RWPE1 (cell line): ENCODE measurements at places on chromosomes 1 and 21.

GRCh38 chr1:95122151-95122697, 5.1 kb downstream of the TLCD4 start:
- no peak for DNase-seq

GRCh38 chr1:2159124-2159523, 35.4 kb downstream of the FAAP20 start:
- DNase-seq: no peak

- peak; percentile 40 for DNase-seq
Observed at GRCh38 chr1:160022330-160023310, 9.2 kb downstream of the PIGM start.

- peak; percentile 52 for DNase-seq
Observed at GRCh38 chr1:60978421-60979357, 103.7 kb upstream of the NFIA start.

DNA sequence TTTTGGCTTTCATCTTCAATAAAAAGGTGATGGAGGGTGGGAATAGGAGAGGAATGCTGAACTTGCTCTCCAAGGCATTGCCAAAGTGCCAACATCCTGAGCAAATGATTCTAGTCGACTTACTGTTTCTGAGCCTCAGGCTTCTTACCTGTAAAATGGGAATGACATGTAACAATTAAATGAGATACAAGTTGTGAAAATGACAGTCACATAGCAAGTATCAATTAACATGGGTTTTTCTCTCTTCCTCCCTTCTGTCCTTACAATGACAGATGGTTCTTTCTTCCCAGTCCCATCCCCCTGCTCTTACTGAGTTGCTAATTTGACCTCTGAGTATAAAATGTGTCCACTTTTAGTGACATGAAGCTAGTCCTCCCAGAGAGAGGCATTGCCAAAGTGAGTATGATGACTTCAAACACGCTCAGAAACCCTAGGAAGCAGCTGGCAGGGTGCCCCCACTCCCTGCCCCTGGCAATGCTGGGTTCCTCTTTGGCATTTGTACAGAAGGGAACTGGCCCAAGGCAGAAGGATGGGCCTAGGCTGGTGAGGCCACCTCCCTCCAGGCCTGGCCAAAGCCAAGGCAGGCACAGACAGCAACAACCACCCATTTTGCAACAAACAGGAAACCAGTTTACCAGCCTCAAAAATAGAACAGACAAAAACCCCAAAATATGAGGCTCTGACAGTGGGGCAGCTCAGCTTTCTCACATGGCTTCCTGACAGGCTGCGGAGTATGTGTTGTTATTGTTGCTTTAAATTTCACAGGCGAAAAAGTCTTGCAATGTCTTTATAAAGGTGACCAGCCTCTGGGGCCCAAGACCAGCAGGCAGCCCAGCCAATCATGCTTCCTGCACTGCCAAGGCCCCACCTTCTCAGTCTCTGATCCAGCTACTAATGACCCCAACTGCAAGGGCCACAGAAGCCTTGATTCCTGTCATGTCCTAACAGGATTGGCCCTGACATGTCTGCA, 115.9 kb downstream of the HIVEP3 start:
- peak; percentile 37 for DNase-seq

GRCh38 chr1:101235216-101235695, 1.6 kb upstream of the S1PR1 start:
- DNase-seq: peak; percentile 52

GRCh38 chr1:178702146-178702545, 22.9 kb upstream of the RALGPS2 start:
- peak; percentile 13 for DNase-seq

GRCh38 chr1:107277022-107277421, 136.2 kb downstream of the NTNG1 start:
- no peak for DNase-seq

GRCh38 chr1:49026230-49026811, 249.6 kb upstream of the BEND5 start:
- DNase-seq: no peak

GRCh38 chr1:206449565-206449964, 20.7 kb upstream of the IKBKE start:
- DNase-seq: no peak

- DNase-seq: no peak
Observed at GRCh38 chr1:153841463-153841994, 66.3 kb downstream of the SLC27A3 start.

- DNase-seq: no peak
Observed at GRCh38 chr1:181608386-181608785, 125.1 kb downstream of the CACNA1E start.

- DNase-seq: no peak
Observed at GRCh38 chr1:208731981-208732821, 488.0 kb upstream of the PLXNA2 start.

- DNase-seq: no peak
Observed at GRCh38 chr1:238176441-238176840, 285.7 kb upstream of the ZP4 start.

DNA sequence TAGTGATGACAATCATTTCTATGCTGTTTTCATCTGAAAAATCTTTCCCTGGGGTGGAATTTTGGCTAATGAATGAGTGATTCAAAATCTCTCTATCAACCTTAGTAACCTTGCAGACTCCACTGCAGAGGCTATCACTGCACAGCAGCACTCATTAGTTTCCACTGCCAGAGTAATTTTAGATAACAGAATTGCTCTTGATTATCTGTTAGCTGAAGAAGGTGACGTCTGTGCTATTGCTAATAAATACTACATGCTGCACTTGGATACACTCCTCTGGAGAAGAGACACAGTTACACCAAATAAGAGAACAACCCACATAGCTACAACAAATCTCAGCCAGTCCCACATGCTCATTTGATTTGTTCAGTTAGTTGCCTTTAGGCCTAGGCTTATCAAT, 1348.4 kb downstream of the NCAM2 start:
- no peak for DNase-seq

- DNase-seq: no peak
Observed at GRCh38 chr1:46532095-46532494, 19.4 kb downstream of the KNCN start.

DNA sequence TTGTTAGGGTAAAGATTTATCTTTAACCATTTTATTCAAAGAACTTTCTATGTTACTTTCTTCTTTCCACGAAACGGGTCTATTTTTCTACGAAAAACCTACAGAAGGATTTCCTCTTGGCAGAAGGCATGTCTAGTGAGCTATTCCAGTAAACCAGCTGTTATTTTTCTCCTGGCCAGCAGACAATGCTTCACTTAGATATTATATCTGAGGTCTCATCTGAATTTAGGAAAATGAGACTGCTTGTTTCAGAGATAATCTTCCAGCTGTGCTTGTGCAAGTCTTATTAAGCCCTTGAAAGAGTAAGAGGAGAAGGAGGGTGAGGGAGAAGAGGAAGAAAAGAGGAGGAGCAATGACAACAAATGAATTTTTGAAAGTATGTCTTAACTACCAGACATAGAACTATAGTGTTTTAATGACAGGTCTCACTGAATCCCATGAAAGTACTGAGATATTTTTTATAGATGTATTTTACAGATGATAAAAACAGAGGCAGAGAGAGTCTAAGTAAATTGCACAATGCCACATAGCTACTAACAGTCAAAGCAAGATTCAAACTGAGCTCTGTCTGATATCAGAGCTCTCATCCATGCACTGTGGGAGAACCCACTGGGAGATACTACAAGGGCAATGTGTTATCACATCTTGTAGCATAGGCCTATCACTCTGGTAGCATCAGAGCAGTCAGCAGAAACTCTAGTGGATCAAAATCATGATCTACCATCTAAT, 54.6 kb upstream of the SAMSN1 start:
- DNase-seq: no peak

- DNase-seq: no peak
Observed at GRCh38 chr1:151604291-151604690, 7.6 kb upstream of the SNX27 start.

- no peak for DNase-seq
Observed at GRCh38 chr1:193222056-193222615, 35.7 kb upstream of the B3GALT2 start.

- no peak for DNase-seq
Observed at GRCh38 chr1:223708001-223708359, 4.4 kb upstream of the CAPN2 start.

GRCh38 chr1:210700083-210700482, 371.4 kb downstream of the HHAT start:
- DNase-seq: no peak

- no peak for DNase-seq
Observed at GRCh38 chr1:61173118-61173517, 90.8 kb downstream of the NFIA start.

- DNase-seq: no peak
Observed at GRCh38 chr1:71857862-71858261, 424.5 kb downstream of the NEGR1 start.

DNA sequence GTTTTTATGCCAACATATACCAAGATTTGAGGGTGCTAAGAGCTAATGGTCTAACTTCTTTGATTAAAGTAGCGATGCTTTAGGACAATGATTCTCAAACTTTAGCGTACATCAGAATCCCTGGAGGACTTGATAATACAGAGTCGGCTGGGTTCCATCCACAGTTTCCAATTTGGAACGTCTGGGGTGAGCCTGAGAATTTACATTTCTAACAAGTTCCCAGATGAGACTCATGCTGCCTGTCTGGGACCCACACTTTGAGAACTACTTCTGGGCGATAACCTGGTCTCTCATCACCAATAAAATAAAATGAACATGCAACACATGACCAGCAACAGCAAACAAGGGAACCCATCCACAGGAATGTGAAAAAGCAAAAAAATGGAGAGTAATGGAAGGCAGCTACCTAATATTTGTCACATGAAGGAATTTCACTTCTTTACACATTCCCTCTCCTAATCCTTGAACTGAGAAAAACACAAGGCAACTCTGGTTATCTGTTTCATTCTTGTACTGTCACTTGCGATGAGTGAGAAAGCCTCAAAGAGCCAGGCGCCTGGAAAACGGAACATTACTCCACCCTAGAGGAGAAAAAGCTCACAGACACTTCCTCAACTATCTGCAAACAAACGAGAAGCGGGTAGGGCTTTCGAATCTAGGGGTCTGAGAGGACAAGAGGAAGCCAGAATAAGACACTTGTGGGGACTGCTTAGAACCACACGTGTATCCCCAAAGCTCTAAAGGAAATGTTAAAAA, 14.0 kb downstream of the HSF2BP start:
- DNase-seq: peak; percentile 49

DNA sequence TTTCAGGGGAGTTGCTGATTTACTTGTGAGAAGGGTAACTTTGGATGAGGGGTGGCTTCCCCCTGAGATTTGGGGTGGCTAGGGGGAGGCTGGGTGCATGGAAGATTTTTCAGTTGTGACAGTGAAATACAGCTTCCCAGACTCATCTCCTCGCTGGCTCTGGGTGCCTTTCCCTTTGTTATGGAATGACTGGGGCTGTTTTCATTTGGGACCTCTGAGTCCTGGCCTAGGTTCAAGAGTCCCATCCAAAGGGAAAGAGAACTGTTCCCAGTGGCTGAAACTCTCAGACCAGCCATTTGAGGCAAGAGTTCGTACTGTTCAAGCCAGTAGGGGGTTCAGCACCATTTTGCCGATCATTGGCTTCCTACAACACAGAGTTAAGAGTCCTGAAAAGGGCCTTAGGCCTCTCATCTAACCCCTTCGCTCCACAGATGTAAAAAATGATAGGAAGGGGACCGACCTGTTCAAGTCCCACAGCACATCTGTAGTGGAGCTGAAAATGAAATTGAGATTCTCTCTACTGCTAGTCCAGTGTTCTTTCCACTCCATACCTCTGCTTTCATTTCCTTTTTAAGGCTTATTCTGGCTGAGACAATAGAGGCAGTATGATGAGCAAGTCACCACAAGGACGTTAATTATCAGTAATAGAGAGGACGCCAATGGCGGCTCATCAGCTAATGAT, 958 bp downstream of the DDR2 start:
- DNase-seq: no peak

DNA sequence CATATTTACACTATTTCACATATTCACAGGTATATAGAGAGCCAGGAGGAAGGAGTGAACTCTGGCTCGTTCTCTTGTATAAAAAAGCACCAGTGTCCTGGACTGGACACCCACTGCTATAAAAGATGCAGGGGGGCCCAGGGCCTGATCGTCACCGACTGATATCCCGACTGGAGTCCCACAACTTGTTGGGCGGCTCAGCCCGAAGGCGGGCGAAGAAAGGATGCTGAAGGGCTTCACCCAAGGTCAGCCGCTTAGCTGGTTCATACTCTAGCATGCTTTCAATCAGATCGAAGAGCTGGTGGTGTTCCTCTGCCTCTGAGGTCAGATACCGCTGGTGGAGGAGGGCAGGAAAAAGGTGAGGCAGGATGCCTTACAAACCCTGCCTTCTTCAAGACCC, 907 bp upstream of the SCAMP3 start:
- no peak for DNase-seq

- no peak for DNase-seq
Observed at GRCh38 chr1:148158341-148159003, 6.4 kb upstream of the NBPF11 start.
